Sciatic nerve (tissue), 2 donors: ENCODE measurements at places on chromosomes 12 and 14.

- no peak for DNase-seq
These were observed 188.7 kb downstream of the KITLG start for GRCh38 chr12:88391556-88391955.

- no peak for DNase-seq
These were observed 73.9 kb downstream of the ANO4 start for GRCh38 chr12:100868487-100868886.

GRCh38 chr12:45622210-45622937 is 107.1 kb upstream of the ARID2 start:
- DNase-seq = no peak

DNA sequence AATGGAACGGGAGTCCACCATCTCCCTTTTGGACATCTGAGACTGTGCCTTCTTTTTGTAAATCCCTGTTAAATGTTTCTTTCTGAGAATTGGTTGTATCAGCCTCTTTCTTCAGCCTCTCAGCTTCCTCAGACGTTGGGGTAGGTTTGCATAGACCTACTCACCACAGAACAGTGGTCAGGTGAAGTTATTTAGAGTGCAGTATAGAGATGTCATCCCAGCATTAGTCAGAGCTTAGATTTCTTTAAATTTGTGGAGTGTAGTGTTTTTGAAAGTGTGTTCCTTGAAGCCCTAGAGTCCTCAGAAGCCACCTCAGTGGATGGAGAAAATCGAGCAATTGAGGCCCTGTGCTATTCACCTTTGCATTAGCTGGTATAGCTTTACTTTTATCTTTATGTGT is 8.9 kb upstream of the EEA1 start:
- DNase-seq = no peak

DNA sequence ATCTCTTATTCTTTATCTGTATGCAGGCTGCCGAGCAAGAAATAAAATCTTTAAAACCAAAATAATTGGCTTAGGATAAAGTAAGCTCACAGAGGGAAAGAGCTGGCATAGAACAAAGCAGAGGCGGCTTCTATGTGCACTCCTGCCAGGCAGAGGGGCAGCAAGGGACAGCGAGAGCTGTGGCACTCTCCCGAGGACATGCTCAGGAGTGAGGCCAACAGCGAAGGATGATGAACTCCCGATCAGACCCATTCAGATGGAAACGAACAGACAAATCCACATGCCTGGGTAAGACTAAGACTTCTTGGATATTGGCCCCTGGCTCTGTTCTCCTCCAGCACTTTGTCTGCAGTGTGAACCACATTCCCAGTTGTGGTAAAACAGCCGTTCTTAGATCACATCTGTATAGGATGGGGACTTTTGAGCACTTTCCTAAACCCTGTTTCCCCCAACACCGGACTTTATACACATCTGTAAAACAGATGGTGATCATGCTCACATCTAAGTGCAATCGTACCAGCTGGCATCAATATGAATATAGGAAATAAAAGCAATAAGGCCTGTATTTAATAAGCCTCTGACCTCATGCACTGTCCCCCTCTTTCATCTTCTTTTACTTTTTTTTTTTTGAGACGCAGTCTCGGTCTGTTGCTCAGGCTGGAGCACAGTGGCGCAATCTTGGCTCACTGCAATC is 134.1 kb downstream of the PPM1H start:
- no peak for DNase-seq

GRCh38 chr14:22583994-22584393 is 5.0 kb downstream of the DAD1 start:
- no peak for DNase-seq
